ENCODE measurements at places on chromosomes 2 and 18.
A peak's percentile ranks its signal among the peaks of the same experiment; 100 is the strongest.

GRCh38 chr2:240916571-240917008, 10.5 kb downstream of the CROCC2 start:
- peak; percentile 80 for DNase-seq

- DNase-seq, result no peak
Observed at GRCh38 chr18:55248495-55248894, 289.2 kb upstream of the CCDC68 start.

GRCh38 chr2:54941248-54941984, 108.8 kb downstream of the RTN4 start:
- no peak for DNase-seq

DNA sequence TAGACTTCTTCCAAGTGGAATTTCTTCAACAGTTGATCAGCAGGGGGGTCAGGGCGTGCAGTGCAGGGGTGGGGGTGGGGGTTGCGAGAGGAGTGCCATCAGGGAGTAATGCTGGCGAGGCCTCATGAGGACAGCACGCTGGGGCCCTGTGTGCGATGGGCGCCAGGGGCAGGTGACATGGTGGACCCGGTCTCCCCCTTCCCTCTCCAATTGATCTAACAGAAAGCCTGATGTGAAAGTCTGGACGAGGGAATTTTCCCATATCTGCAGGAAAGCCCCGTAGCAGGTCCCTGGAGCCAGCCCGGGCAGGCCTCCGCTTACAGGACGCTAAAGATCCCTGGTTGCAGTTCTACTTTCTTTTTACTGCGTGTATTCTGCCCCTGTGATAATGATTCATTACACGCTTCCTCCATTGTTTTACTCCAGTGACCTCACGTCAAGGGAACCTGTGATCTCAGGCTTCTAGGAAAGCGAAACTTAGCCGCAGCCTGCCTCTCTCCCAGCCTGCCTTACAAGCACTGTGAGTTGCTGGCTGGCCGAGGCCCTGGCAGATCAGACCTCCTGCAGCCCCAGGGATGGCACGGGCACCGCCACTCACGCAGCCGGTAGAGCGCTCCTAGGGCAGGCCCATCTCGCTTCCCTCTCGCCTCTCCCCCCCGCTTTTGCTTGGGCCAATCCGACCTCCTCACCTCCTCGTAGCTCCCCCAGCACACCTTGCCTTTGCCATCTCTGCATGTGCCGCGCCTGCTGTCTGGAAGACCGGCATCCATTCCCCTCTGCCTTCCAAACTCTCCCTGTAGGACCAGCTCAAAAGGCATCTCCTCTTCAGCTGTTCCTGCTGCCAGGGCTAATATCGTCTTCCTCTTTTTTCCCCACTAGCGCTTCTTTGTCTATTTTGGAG, 19.2 kb downstream of the NEURL3 start:
- DNase-seq, result peak; percentile 66

- DNase-seq, result no peak
Observed at GRCh38 chr2:170712653-170713542, 2.2 kb upstream of the SP5 start.

DNA sequence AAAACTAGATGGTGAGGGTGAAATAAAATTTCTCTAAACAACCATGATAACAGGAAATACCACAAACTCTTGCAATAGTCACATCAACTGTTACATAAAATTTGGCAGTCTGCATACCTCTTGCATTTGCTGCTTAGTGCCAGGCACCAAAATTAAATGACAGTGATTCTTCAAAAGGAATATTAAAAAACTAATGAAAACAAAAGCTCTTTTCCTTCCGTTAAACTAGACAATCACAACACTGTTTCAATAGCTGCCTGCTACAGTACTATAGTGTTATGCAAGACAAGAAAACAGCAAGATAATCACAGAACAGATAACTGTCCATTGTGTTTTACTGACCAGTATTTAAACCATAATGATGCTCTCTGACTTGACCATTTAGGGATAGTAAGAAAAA, 239.0 kb upstream of the SMAD7 start:
- no peak for DNase-seq

GRCh38 chr2:164190700-164191099, 430.6 kb downstream of the GRB14 start:
- DNase-seq, result no peak

DNA sequence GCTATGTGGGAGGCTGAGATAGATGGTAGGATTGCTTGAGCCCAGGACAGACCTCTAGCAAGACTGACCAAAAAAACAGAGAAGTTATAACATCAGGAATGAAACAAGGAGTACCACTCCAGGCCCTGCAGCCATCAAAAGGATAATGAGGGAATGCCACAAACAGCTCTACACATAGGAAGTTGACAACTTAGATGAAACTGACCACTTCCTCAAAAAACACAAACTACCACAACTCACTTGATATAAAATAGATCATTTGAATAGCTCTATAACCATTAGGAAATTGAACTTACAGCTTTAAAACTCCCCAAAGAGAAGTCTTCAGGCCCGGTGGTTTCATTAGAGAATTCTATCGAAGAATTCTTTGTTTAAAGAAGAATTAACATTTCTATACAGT, 12.9 kb upstream of the ESPNL start:
- no peak for DNase-seq

- DNase-seq, result peak; percentile 83
Observed at GRCh38 chr2:218081695-218082094, 12.6 kb downstream of the RUFY4 start.

DNA sequence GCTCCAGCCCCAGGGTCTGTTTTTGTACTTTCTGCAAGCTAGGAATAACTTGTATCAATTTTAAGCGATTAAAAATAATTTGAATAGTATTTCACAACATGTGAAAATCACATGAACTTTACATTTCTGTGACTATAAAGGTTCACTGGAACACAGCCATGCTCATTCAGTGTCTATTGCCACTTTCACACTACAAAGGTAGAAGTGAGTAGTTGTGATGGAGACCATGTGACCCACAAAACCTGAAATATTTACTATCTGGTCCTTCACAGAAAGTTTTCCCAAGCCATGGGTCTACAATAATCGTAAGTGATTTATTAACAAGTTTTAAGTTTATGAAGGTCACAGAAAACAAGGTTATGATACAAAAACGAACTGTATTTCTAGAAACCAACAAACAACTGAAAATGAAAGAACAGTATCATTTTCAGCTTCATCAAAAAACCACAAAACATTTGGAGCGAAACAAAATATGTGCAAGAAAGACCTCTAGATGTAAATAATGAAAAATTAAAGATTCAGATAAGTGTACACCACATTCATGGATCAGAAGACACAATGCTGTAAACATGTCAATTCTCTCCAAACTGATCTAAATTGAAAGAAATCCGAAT, 68.9 kb upstream of the DNER start:
- no peak for DNase-seq

DNA sequence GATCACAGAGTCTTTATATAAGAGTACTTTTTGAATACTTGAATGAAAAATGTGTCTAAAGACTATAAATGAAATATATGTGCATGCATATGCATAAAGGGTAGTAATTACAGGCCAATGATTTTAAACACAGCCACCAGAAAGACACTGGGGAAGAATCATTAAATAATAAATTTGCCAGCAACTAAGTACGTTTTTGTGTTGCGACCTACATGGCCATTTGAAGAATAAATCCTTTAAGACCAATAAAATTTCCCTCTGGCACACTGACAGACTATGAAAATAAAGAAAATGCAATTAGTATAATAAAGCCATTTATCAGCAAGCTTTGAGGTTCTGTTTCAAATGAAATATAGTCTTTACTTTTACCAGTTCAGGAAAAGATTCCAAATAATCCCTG, 1413.3 kb downstream of the LRP1B start:
- no peak for DNase-seq

- DNase-seq, result no peak
Observed at GRCh38 chr2:214519258-214519818, 108.5 kb downstream of the VWC2L start.

DNA sequence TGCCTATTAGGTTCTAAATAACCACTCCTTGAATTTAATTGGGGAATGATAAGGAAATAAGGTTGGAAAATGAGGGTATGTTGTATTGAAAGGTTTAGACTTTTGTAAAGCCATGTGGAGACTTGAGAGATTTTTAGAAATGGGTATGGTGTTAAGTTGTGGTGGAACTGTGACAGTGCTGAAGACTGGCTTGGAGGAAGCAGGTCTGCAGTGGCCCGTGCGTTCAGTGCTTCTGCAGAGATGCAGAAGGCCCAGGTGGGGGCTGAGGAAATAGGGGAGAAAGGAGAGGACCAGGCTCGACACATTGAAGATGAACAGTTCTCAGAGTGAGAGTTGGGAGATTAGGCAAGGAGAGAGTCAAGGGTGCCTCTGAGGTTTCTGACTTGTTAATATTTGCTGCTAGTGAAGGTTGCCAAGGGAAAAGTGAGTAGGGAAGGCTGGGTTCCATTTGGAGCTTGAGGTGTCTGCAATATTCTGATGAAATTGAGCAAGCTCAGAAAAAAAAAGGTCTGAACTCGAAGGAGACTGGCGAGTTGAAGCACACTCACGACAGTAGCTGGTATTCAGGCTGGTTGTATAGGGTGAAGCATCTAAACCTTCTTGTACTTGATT, 25.5 kb upstream of the SAG start:
- no peak for DNase-seq

GRCh38 chr2:161943011-161943410, 131.0 kb downstream of the DPP4 start:
- no peak for DNase-seq

DNA sequence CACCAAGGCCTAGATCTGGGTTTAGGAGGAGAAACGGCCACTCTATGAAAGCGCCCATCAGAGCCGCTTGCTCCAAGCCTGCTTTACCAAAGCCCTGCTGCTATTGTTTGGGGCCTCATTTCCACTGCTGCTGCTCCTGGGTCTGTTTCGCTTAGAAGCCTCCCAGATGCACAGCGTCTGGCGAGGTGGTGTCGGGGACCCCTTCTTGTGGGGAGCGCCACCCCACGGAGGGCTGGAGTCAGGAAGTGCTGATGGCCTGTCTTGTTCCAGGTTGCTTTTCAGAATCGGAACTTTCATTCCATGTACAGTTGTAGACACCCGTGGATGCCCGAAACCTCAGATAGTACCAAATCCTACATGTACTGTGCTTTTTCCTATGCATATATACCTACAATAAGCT, 204.9 kb upstream of the TWIST2 start:
- DNase-seq, result no peak

DNA sequence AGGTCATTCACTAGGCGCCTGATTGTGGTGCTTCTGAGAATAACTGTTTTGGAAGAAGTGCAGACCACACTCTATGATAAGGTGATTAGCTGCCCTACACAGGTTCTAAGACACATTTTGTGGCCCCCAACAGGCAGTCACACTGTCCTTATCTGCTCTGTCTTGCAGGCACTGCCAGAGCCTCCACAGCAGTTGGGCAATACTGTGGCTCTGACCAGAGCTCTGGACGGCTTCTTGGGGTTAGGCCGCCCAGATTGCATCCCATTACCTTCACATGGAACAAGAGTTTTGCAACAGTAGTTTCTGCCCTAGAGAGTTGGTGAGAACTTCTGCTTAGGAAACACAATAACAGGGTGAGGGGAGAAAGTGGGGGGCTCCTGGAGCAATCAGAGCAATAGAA, 22.7 kb downstream of the RUFY4 start:
- no peak for DNase-seq

DNA sequence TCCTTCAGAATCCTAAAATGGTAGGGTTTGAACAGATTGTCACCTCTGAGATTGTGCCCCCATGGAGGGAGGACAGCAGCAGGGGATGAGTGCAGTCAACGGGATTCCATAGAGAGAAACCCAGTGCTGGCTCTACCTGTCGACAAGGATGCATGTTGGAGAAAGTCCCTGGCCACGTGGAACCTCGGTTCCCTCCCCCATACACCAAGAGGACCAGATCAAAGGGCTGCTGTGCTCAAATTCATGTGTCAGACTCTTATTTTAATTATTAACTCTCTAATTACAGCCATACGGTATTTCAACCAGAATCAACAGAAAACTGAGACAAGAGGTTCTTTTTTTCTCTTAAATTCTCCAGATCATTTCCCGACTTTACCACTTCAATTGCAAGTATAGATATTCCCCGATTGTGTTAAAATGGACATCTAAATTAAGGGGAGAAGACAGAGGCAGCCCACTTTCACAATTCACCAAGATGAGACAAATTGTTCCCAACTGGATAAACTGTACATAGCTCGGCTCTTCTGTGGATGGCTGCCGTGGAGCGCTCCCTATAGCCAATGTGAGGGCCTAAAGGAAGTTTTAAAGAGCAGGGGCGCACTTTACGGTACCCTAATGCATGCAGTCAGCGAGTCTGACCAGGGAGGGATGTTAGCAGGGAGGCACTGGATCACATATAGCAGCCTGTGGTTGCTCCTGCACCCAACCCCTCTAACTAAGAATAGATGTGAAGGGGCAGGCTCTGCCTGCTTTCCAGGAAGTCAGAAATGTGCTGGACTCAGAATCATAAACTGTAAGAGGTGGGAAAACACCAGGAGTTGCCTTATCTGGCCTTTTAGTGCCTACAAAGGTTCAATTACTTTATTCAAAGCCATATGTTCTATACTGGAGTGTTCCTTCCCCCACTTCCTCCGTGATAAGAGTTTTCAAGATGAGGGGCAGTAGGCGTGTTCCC, 123.1 kb downstream of the CACNB4 start:
- no peak for DNase-seq

DNA sequence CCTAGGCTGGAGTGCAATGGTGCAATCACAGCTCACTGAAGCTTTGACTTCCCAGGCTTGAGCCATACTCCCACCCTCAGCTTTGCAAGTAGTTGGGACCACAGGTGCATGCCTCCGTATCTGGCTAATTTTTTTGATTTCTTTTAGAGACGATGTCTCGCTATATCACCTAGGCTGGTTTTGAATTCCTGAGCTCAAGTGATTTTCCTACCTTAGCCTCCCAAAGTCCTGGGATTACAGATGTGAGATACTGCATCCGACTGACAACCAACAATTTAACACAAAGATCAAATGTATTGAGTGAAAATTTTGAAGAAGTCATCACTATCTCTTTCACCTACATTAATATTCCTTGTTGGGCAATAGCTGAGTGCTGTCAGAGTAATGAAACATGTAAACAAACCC, 181.6 kb downstream of the MYCN start:
- no peak for DNase-seq

GRCh38 chr2:148132412-148132811, 111.5 kb downstream of the MBD5 start:
- DNase-seq, result peak; percentile 21

DNA sequence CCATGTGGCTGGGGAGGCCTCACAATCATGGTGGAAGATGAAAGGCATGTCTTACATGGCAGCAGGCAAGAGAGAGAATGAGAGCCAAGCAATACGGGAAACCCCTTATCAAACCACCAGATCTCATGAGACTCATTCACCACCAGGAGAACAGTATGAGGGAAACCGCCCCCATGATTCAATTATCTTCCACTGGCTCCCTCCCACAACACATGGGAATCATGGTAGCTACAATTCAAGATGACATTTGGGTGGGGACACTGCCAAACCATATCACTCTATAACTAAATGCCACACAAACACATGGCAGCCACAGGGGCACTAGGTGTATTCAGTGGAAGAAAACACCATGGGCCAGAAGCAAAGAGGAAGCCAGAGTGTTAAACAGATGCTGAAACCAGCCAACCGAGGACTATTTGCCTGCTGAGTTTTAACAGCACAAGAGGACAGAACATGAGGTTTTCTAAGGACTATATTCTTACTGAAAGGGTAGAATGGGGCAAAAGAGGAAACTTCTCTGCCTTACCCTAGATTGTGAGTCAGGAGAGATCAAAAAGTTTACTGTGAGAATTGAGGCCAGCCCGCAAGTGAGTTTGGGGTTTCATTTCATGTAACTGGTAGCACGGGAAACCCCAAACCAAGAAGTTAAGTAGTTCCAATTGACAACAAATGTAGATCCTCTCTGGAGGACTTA, 49.2 kb downstream of the SIGLEC15 start:
- DNase-seq, result peak; percentile 4

GRCh38 chr2:206435742-206436141, 7.6 kb upstream of the ADAM23 start:
- DNase-seq, result no peak

- no peak for DNase-seq
Observed at GRCh38 chr2:26978061-26978596, 7.7 kb downstream of the MAPRE3 start.

Data from GM04504 (cell line).